ENCODE measurements at places on chromosomes 11 and 22.

DNA sequence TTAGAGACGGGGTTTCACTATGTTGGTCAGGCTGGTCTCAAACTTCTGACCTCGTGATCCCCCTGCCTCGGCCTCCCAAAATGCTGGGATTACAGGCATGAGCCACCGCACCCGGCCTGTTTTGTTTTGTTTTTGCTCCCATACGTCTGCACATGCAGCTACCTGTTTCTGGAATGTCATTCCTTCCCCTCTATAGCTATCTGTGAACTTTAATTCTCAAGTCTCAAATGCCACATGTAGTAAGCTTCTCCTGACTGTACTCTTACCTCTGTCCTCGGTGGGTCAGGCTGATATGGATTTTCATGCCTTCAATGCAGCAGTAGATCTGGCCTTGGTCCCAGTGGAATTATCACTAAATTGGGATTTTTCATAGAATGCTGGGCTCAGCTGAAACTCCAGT is 12.4 kb upstream of the SWAP70 start:
- no peak for DNase-seq

GRCh38 chr11:14668731-14669301 is 25.2 kb downstream of the PDE3B start:
- no peak for DNase-seq

GRCh38 chr22:46710806-46711205 is 27.2 kb downstream of the CERK start:
- no peak for DNase-seq

DNA sequence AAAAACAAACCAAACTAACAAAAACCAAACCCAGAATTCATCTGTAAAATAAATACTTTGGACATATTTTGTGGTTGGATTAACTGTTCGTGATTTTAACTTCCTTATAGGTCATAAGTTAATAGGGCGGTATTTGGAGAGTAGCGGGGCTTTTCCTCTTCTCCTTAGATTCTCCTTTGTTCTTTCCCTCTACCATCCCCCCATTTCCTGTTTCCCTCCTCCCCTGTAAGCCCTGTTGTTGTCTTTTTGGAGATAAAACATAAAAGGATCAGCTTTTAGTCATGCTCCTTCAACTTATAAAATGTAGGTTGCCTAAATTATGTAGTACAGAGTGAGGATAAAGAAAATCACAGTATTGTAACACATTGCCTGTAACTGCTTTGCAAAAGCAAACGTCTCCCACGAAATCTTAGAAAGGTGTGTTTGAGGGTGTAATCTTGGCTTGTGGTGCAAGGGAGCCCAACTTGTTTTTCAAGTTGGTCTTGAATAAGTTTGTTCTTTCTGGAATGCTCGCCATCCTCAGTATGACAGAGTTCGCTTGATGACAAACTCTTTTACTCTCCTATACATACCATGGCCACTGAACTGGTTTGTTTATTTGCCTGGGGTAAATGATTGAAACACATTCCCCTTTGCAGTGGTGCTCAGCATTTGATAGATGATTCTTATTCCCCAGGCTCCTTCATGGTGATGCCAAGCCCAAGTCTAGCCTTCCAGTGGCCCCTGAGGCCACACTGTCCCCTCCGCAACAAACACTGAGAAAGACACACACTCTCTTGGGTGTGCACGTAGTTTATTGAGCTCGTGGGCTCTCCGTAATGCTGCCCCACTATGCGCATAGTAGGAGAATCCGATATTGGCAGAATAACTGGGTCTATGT is 49.4 kb downstream of the TEAD1 start:
- DNase-seq: no peak

GRCh38 chr22:44468973-44469372 is 29.1 kb downstream of the RTL6 start:
- DNase-seq: no peak

GRCh38 chr11:23974601-23975000 is 522.3 kb upstream of the LUZP2 start:
- no peak for DNase-seq

- no peak for DNase-seq
These were observed 17.5 kb downstream of the ATG16L2 start for GRCh38 chr11:72831521-72832300.

DNA sequence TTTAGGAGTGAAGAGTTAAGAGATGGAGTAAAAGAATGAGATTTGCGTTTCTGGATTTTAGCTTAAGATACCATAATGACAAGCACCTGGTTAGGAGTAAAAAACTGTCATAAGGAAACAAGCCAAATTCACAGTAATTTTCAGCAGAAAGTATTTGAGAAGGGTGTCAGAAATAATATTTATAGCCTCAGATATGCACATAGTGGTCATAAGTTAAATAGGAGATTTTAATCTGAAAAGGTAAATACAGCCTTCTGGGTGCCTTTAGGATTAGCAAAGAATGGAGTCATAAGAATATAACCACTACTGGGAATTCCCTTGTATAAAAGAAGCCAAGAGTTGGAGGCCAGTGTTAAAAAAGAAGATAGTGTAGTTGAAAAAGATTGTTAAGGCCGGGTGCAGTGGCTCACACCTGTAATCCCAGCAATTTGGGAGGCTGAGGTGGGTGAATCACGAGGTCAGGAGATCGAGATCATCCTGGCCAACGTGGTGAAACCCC is 160.1 kb downstream of the SWAP70 start:
- DNase-seq: no peak

- no peak for DNase-seq
These were observed 34.0 kb upstream of the P4HA3 start for GRCh38 chr11:74345420-74345819.

- no peak for DNase-seq
These were observed 16.8 kb downstream of the DGKZ start for GRCh38 chr11:46364056-46364455.

DNA sequence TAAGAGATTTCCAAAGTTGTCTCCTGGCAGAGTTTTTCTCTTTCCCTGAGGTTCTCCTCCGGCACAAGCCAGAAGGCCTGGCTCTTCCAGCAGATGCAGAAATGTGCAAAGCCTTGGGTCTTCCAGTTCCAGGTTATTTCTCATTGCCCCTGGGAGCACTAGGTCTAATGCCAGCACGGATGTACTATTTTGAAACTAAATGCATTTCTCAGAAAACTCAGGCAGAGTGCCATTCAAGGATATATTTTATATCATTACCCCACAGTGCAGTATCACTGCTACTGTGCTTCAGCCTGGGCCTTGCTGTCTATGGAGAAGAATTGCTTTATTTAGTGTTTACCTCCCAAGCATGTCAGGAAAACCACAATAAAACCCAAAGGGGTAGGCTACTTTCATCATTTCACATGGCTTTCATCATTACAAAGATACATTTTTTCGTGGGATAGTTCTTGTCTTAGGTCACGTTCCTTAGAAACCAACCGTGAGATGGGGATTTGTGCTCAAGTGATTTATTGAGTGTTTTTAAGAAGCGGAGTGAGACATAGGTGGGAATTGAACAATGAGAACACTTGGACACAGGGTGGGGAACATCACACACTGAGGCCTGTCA is 22.4 kb upstream of the FZD4 start:
- no peak for DNase-seq

DNA sequence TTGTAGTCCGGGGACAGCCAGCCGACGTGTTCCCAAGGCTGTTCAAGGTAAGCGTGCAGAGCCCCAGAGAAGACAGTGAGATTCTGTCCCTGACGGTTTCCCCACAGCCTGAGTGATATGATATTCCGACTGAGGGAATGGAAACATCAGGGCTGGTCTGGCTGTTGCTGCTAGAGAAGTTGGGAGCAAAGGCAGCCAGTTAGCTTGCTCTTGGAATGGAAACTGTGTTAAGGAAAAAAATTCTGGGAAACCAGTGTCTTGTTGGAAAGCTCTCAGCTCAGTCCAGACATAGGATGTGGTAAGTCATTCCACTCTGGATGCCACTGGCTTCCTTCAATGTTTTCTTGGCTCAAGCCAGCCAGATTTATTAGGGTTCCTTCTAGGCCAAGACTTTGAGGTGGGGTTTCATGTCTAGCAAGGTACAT is 8.8 kb downstream of the CRY2 start:
- DNase-seq: no peak

- DNase-seq: no peak
These were observed 8.8 kb downstream of the ZBTB16 start for GRCh38 chr11:114068327-114068726.

- no peak for DNase-seq
These were observed 69.8 kb downstream of the TRIM29 start for GRCh38 chr11:120068114-120068573.

DNA sequence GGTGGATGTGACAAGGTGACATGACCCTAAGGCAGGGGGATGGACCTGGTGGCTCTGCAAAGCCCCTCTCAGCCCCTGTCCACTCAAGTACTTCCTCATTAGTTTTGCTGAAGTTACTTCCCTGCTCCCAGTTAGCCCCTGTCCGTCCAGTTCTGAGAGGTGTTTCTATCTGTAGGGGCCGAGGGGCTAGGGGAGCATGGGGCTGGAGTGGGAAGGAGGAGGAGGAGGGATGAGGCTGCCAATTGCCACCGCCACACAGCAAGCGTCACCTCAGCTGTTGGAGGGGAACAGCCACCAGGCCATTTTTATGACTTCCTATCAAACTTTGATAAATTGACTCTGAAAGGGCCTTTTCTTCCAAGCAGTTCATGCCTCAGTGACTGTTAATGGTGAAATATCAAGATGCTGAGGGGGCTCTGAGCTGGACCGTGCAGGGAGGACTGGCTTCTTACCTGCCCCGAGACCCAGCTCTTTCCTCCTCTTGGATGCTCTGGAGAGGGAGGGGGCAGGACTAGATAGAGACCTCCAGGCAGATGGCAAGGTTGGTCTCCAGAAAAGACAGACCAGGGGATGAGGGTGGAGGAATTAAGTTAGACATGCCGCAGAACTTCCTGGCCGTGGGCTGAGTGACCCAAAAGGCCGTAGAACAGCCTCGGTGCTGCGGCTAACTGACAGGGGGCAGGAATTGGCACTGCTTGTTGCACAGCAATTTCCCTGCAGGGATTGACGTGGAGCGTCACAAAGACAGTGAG is 137.0 kb downstream of the ST3GAL4 start:
- DNase-seq: no peak

DNA sequence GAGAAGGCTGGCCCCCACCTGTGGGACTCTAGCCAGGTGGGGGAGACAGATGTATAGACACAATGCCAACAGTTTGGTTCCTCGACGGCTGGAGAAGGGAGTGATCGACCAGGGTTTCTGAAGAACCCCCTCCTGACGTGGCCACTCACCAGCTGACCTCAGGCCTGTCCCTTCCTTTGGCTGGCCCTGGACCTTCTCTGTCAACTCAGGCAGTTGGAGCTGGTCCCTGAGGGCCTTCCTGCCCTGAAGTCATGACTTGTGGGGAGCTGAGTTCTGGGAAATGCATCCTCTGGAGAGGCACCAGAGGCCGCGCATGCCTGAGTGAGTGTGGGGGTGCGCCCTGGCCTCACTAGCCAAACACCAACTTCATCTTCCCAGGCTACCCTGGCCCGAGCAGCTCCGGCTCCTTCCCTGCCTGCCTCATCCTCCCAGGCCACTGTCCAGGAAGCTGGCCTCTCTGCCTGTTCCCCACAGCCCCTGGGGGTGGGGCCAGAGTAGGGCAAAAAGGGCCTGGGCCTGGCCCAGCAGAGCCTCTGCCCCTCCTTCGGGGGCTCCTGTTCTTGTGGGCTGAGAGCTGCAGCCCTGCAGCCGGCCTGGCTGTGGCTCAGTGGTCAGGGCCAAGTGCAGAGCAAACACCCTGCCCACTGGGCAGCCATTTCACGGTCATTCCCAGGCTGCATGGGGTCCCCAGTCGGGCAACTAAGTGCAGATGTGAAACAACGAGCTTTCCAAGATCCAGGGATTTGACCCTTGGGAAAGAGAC is 23.6 kb downstream of the TXN2 start:
- DNase-seq: no peak

- DNase-seq: peak; percentile 82
These were observed 10.4 kb upstream of the MRPL17 start for GRCh38 chr11:6693342-6694228.

DNA sequence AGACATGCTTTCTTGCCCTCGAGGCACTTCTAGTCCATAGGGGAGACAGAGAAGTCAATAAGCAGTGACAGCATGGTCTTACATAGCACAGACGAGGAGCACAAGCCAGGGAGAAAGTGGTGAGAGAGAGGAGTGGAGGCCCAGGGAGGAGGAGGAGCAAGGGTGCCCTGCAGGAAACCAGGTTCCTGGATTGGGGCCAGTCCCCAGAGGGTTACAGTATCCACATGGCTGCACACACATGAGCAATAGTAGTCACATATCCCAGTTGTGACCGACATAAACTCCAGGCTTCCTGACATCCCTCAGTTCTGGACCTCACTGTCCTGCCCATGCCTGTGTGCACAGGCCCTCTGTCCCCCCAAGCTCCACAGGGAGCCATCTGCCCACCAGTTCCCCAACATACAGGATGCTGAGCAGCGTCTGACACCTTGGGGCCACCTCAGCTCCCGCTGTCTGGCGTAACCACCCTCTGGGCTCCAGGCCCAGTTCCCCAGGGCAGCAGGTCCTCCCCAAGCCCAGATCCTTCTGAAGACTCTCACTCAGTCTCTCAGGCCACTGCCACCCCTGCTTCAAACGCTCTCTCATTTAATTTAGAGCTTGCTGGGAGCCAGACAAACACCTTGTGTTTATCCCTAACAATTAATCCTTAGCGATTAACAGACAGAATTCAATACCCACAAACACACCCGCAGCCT is 53.7 kb downstream of the DSCAML1 start:
- no peak for DNase-seq

GRCh38 chr22:27788500-27789288 is 12.9 kb downstream of the MN1 start:
- no peak for DNase-seq

GRCh38 chr11:115083144-115083806 is 404.9 kb downstream of the NXPE2 start:
- no peak for DNase-seq

GRCh38 chr11:2899080-2899783 is 13.7 kb upstream of the CDKN1C start:
- no peak for DNase-seq

DNA sequence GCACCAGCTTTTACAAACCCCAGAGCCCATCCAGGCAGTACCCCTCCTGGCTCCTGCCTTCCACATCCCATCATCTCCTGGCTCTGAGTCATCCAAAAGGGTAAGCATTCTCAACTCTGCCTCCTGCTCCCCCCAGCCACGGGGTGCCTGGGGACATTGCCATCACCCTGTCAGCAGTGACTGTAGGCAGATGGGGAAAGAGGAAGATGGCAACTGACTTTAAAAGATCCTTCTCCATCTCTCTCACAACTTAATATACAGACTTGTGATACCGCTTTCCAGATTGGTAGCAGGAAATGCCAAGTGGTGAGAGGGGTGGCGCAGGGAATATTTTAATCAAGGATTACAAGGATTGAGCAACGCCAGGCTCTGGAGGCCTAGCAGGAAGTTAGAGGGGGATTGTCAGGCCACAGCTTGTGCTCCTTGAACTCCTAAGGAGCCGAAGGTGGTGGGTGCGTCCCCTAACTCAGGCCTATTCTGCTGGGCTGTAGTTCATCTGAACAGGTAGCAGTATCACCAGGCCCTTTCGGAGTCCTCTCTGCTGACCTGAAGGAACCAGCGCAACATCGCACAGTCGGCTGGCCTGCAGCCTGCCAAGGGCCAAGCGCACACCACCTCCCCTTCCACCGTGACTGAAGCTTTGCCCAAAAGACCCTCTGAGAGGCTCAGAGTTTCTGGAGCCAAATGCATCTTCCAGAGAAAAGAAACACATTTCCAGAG is 83.3 kb downstream of the ZC3H12C start:
- no peak for DNase-seq

GRCh38 chr11:64071849-64072248 is 36.1 kb downstream of the FLRT1 start:
- no peak for DNase-seq

GRCh38 chr11:5923794-5924193 is 18.3 kb upstream of the OR56A3 start:
- no peak for DNase-seq

GRCh38 chr22:30046716-30047363 is 33.4 kb upstream of the HORMAD2 start:
- DNase-seq: no peak
